H9 (cell line): ENCODE measurements at places on chromosomes 3 and 15. TPM values are rescaled to one million over a fixed set of nuclear protein-coding genes. Genes with fewer than 3 reads are reported as not detected.

FGF7 gene
- not detected in 2 replicates for total RNA-seq

ESYT3 gene
- total RNA-seq: 5.9 and 6.3 TPM in 2 replicates

- no peak for DNase-seq
Measured at GRCh38 chr3:175495331-175495730, 636.2 kb downstream of the NAALADL2 start.

CELF6 gene
- total RNA-seq: 0.13 and 0.18 TPM in 2 replicates

- no peak for DNase-seq
Measured at GRCh38 chr3:192935441-192935840, 17.8 kb upstream of the MB21D2 start.

DNA sequence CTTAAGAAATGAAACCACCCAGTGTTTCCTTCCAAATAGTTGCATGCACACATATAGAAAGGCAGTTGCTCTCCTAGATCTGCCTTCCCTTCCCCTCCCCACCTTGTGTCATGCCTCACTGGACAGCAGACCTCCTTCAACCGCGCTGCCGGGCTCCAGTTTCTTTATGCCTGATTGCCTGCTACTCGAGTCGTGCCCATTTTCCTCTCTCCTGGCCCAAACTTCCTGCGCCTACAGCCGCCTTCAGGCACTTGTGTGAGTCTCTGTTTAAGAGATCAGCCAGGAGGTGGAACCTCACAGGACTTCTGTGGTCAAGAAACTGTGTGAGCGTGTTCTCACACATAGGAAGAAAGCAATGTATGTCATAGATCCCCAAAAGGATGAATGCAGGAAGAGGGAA is 8.8 kb upstream of the FAM107A start:
- no peak for DNase-seq

C3orf18 gene
- 5.5 and 7.1 TPM in 2 replicates for total RNA-seq

DNA sequence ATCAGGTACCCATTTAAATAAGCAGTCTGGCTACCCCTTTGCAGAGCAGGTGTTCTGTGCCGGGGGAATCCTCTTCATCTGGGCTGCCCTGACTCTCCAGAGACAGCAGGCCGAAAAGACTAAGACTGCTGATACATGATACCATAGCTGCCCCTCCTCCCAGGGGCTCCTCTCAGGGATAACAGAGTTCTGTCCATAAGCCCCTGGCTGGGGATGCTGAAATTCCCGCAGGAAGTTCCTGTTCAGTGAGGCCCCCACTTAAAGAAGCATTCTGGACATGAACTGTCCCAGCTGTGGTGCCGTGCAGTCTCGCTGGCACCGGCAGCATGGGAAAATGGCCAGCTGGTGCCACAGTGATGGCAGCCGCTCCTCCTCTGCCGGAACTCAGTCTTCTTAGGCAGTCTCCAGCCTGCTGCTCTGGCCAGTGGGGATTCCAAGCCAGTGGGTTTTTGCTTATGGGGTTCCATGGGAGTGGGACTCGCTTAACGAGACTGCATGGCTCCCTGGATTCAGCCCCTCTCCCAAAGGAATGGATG is 1026.2 kb downstream of the NAALADL2 start:
- no peak for DNase-seq

CLDN18 gene
- total RNA-seq: not detected in 2 replicates

GRCh38 chr3:13235079-13235478 is 161.8 kb upstream of the IQSEC1 start:
- no peak for DNase-seq

TMOD2 gene
- 1.8 and 3.0 TPM in 2 replicates for total RNA-seq

DNA sequence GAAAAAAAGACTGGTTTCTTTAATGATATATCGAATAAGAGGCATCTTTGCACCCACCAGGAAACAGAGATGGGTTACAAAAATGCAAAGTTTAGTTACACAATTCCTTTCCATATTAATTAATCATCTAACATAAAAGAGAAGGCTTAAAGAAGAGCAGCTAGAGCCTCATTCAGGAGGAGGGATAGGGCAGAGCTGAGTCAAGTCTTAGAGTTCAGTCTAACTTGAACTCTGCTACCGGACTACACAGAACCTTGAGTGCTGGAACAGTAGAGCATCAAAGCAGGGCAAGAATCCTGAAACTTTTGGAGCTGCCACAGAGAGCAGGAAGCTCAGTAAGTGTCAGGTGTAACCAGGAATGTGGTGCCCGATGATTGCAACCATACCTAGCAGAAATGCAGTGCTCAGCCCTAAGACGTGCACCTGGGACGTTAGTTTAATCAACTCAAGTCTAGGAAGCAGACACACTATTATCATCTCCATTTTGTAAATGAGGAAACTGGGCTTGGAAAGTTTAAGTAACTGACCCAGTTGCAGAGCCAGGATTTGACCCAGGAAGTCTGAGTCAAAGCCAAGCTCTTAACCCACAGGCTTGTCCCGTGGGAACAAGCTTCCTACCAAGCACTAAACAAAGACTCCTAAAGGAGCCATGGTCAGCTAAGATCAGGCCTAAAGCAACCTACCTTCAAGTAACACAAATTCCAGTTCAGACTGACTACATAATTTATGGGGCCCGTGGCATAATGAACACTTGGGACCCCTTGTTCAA is 187.4 kb downstream of the FOXP1 start:
- DNase-seq: no peak

KBTBD13 gene
- not detected in 2 replicates for total RNA-seq

DPPA2 gene
- total RNA-seq: 3.1 and 3.2 TPM in 2 replicates

DNA sequence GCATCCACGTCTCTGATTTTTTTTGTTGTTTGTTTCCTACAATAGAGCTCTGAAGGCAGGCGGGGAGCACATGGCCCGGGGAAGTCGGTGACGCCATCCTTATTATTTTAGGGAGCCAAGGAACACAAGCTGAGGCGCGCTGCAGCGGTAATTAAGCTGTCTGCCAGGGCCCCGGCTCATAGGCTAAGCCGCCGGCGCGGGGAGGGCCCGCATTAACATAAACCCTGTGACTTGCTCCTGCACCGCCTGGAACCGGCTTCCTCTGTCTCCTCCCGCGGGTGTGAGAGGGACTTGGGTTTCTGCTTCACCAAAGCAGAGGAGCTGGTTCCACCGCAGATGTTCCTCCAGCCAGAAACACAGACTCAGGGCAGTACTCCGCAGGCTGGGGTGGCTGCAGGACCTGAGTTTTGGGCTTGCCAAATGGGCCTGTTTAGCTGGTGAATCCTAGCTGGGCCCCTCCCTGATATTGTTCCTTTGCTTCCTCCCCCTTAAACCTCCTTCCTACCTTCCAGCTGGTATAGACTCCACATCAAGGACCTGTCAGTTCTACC is 25.3 kb downstream of the ANP32A start:
- peak; percentile 94 for DNase-seq

DNA sequence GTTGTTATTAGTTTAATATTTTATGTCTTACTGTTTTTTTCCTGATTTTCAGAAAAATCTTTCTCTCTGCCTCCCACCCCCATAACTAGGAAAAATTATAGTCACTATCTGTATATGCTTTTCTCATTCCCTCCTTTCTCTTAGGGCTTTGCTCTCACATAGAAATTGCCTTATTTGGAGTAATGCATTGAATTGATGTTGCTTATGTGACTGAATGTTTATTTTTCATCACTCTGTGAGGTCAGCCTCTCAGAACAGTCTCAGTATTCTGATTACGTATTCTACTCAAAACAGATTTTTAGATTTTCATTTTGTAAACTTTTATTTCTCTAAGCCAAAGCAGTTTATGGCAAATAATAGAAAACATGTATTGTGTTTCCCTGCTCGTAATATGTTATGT is 121.0 kb downstream of the SLMAP start:
- DNase-seq: no peak

ASB14 gene
- total RNA-seq: not detected in 2 replicates

LXN gene
- total RNA-seq: 6.7 and 7.7 TPM in 2 replicates

SH2D7 gene
- not detected in 2 replicates for total RNA-seq

DNA sequence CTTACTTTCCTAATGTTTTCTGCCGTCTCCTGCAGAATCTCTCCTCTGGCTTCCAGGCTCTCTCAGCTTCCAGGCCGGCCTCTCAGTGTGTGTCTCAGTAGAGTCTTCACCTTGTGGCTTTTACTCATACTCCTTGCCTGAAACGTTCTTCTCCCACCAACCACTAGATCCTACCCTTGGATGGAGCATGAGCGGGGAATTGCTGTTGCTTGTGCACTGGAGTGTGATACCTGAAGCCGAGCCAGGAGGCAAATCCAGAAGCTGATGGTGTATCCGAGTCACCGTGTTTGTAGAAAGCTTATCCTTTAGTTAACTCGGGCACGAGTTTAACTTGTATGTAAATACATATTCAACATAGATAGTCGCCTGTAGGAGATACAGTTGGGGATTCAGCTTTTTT is 285.0 kb upstream of the C2CD4B start:
- no peak for DNase-seq

FES gene
- total RNA-seq: 6.5 and 6.7 TPM in 2 replicates

DNA sequence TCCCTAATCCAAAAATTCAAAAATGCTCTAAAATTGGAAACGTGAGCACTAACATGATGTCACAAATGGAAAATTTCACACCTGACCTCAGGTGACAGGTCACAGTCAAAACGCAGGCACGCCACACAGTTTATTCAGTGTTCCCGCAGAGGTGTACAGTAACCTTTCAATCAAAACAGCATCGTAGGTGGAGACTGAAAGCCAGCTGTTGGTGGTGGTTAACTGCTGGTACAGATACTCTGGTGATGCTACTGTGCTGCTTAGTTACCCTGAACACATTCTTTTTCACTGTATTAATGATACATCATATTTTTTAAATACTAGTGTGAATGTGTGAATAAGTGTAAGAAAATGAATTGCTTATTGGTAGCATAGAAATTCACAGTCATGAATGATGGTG is 23.8 kb downstream of the RAB11A start:
- no peak for DNase-seq

- no peak for DNase-seq
Measured at GRCh38 chr3:51948016-51948580, 5.9 kb downstream of the PARP3 start.

ATP8B4 gene
- total RNA-seq: 0.52 and 0.61 TPM in 2 replicates

DNA sequence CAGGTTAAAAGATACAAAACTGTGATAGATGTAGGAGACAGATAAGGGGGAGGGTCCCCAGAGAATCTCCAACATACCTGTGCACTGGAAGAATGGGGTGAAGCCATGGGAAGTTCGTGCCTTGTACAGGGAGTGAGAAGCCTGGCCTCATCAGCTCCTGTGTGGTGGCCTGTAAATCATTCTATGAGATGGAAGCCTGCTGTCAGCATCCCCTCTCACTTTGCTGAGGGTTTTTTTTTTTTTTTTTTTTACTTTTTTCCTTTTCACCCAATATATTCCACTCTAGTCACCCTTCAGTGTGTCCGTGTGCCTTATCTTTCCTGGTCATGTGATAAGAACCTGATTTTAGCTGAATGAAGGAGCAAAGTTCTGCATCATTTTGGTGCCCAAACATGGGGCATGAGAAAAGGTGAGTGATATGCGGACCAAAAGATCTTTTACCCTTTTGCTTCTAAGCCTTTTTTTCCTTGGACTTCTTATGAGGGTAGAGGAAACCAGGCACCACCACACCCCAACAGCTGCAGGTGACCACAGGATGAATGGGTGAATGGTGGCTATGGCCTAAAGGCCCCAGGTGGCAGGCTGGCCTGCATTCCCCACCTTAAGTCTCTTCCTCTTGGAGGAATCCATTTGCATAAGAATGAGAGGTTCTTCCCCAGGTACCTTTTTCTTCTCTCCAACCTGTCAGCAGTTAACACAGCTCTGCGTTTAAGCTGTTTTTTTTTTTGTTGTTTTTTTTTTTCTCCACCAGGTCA is 1345.0 kb downstream of the NSUN3 start:
- peak; percentile 80 for DNase-seq

GRCh38 chr15:67509918-67510317 is 11.0 kb upstream of the C15orf61 start:
- no peak for DNase-seq

DNA sequence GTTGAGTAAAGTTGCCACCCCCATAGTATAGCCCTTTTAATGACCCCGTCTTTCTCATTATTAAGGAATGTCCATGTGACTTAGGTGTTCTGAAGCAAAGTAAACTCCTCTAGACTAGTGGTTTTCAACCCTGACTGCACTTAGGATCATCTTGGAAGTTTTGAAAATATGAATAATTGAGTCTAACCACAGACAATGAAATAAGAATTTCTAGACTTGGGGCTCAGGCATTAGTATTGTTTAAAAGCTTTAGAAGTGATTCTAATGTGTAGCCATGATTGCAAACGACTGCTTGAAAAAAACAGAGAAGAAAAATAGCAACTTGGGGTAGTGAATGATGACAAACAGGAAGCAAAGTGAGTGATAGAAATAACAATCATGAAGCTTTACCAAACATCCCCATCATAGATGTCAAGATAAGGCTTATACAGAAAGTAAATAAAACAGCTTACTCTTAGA is 35.0 kb downstream of the ALCAM start:
- DNase-seq: no peak

DNA sequence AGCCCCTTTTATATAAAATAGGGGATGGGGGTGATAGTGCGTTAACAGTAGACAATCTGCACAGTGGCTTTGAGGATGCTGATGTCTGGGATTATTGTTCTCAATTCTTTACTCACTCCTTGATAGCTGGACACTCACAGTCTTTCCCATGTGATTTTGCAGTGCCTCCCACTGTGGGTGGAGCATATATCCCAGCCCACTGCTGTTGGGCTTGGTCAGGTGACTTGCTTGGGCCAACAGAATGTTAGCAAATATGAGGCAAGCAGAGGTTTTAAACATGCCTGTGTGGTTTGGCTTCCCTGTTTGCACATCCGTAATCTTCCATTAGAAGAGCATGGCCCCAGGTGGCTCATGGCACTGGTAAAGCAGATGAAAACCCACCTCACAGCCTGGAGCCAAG is 46.5 kb downstream of the CPA3 start:
- no peak for DNase-seq

- DNase-seq: no peak
Measured at GRCh38 chr3:33392703-33393125, 47.5 kb downstream of the UBP1 start.

DNA sequence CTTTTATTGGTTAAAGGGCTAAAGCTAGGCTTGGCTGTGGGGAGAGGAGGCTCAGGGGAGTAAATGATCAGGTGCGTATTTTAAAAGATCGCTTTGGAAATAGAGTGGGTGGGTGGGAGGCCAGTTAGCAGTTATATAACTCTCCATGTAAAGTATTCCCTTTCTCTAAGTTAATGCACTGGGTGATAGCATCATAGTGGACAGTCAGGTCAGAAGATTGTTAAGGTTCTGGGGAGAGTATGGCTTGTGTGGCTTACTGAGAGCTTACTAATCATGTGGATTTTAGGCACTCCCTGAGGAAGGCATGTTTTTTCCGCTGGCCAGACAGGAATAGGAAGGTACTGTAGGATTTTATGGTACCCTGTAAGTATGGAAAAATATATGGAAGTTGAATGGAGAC is 6.3 kb upstream of the EIF3J start:
- no peak for DNase-seq

TM6SF1 gene
- 0.96 and 0.99 TPM in 2 replicates for total RNA-seq

TMIE gene
- total RNA-seq: 0.63 and 0.66 TPM in 2 replicates

DNA sequence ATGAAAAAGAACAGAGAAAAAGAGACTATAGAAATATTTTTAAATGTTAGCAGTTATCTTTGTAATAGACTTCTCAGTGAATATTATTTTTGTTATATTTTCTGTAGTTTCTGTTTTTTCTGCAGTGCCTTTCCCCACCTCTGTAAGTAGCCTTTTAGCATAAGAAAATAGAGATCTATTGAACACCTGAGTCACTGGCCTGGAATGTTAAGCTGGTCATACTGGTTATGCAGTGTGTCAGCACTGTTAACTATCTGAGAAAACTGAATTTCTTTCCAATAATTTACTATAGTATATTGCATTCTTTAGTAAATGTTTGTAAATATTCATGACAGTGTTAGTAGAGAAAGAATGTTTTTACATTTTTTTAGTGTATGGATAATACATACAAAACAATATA is 79.8 kb downstream of the NECTIN3 start:
- no peak for DNase-seq

GRCh38 chr3:77150759-77151158 is 110.9 kb downstream of the ROBO2 start:
- no peak for DNase-seq

GOLGA8S gene
- 0.07 TPM in 2 replicates for total RNA-seq

PLD1 gene
- total RNA-seq: 1.5 and 1.8 TPM in 2 replicates
